ENCODE measurements at places on chromosomes 1 and 21.

DNA sequence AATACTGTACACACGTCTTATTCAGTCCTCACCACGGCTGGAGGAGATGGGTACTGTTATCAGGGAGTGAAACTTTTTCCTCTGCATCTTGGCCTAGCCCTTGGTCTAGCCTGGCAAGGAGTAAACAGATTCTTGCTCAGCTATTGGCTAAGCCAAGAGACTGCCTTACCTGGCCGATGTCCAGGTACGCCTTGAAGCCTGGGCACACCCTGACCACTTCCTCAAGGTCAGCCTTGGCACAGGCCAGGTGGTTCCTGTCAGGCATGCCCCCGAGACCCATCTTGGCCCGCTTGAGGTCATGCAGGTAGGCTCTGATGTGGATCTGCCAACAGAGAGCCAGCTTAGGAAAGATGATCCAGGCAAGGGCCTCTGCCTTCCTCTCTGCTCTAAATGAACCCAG lies 17.8 kb upstream of the PARS2 start:
- no peak for DNase-seq

DNA sequence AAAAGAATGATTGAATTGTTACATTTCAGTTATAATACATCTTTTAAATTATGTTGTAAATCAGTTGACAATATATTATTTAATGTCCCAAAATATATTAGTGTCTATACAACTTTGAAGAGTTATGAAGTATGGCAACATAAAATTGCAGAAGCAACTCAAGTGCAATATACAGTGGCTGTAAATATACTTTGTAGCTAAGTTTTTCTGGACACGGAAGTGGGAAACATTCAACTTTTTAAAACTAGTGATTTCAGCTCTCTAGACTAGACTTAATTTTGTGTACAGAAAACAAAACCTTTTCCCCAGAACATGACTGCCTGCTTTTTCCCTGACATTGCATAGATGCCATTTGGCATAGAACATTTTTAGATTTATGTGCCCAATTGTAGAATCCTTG lies 29.5 kb upstream of the ABCG1 start:
- DNase-seq: no peak

GRCh38 chr1:231847612-231848397 lies 221.2 kb downstream of the DISC1 start:
- DNase-seq: no peak

DNA sequence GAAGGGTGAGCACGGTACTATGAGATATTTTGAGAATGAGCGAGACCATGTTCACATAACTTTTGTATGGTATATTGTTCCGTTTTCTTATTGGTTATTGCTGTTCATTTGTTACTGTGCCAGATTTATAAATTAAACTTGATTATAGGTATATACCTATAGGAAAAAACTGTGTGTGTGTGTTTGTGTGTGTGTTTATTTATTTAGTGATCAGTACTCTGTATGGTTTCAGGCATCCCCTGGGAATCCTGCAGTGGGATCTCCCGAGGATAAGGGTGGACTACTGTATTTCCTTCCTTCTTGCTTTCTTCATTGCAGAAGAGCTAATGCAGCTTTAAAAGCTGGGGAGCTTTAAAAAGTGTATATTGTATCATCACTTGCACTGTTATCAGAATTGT lies 8.0 kb upstream of the ASH1L start:
- no peak for DNase-seq

GRCh38 chr1:224380003-224380402 lies 23.3 kb downstream of the CNIH4 start:
- no peak for DNase-seq

DNA sequence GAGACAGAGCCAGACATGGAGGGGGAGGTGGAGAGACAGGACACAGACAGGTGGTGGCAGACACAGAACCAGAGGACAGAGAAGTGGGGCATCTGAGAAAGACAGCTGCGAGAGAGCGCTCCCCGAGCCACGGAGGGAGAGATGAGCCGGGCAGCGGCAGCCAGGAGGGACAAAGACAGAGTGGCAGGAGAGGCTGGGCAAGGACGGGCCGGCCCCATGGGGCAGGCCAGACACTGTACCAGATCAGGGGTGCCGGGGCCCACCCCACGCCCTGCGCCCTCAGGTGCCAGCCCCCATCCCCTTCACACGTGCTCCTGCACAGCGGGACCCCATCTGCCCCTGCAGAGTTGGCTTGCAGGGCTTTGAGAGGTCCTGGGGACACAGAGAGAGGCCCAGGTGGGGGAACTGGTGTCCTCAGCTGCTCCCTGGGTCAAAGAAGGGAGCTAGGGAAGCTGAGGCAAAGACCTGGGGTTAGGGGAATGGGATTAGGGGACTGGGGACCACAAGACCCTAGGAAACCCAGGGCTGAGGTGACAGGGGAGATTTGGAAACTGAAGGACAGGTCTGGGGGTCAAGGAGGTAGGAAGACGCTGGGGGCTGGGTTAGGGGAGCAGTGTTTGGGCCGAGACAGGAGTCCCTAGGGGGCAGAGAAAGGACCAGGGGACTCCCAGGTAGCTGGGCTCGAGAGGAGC lies 643 bp downstream of the FNDC5 start:
- DNase-seq: no peak

DNA sequence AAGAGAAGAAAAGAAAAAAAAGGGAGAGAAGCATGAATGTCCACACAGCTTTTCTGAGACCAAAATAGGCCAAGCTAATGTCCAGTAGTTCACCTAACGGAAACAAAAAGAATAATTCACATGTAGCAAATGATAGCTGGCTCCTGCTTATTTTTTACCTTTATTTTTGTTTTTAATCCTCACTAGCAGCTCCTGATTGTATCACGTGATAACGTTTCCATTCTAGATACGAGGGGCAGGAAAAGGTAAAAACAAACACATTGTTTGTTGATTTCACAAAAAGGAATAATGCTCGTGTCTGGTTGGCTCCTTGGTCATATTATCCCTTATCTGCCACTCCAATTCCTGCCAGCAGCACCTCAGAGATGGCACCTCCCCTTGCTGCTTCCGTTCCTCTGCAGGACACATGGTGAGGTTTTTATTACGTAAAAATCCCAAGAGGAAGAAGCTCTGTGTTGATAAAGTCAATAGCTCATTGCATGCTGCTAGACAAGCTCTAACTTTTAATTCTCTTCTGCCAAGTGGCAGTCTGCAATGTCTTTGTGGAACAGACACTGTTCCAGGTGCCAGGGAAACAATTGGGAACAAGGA lies 201.7 kb downstream of the CRB1 start:
- DNase-seq: no peak

GRCh38 chr1:8974551-8974950 lies 28.9 kb downstream of the CA6 start:
- DNase-seq: no peak

DNA sequence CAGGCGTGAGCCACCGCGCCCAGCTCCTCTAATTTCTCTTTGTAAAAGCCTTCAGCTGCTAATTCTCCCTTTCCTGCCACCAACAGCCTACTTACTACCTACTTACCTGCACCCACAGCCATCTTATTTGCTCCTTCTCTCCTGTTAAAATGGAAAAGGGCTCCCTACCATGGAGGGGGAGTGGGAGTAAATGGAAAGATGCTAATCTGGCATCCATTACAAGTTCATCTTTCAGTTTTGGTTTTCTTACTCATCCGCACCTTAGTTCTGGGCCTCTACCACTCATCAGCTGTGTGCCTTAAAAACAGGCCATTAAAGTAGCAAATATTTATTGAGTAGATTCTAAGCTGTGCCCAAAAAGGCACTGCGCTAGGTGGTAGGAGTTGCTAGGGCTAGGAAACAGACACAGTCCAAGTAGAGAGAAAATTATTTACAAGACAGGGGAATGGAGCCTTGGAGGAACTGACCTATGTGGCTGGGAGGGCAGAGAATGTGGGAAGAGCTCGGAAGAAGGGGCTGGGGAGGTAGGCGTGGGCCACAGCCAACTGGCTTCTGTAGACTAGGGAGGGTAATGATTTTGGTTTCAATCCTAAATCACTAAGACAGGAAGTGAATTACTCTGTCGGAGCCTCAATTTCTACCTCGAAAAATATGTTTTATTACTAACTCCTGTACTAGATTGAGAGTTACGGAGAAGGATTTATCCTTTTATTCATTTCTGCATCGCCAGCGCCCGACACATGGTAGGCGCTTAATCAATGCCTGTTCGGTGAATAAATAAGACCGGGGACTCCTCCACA lies 685 bp upstream of the DDI2 start:
- peak; percentile 29 for DNase-seq

DNA sequence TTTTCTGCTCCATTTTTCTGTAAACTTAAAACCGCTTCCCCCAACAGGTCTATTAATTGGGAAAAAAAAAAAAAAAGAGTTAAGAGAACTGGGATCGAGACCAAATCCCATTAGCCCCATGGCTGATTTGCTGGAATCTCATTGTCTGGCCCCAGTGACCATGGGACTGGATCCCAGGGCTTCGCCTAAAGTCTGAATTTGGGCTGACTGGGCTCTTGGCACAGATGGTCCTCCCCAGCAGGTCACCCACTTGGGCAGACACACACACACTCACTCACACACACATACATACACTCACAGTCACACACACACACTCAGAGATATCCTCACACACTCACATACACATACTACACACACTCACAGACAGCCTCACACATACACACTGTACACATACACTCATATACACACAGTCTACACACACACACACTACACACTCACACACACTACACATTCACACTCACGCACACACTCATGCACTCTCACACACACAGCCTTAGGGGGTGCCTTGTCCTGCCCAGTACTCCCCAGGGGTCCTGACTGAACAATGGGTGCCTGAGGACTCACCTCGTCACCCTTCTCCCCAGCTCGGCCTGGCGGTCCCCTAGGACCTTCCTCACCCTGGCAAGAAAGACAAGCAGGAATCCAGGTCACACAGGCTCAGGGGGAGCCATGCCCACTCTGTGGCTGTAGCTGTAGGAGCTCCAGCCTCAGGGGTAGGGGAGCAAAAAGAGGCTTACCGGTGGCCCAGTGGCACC lies 7.5 kb downstream of the COL9A2 start:
- peak; percentile 44 for DNase-seq

GRCh38 chr1:117060441-117061317 lies 553 bp downstream of the TTF2 start:
- DNase-seq: peak; percentile 54
